ENCODE measurements at places on chromosomes 6 and 20. TPM values are rescaled to one million over a fixed set of nuclear protein-coding genes. Genes with fewer than 3 reads are reported as not detected.

TTK gene
- polyA plus RNA-seq = 1.6 TPM

CBLN4 gene
- polyA plus RNA-seq = not detected

MAP3K4 gene
- polyA plus RNA-seq = 5.3 TPM

SAMD10 gene
- 2.0 TPM for polyA plus RNA-seq

SLCO4A1 gene
- 1.0 TPM for polyA plus RNA-seq

LY6G5C gene
- 3.3 TPM for polyA plus RNA-seq

PCSK2 gene
- polyA plus RNA-seq = 0.13 TPM

ADTRP gene
- polyA plus RNA-seq = 0.82 TPM

VSX1 gene
- not detected for polyA plus RNA-seq

LAMP5 gene
- 0.26 TPM for polyA plus RNA-seq

HLA-DRB5 gene
- polyA plus RNA-seq = 0.88 TPM

COL9A3 gene
- polyA plus RNA-seq = 0.13 TPM

HCRTR2 gene
- polyA plus RNA-seq = not detected

CNR1 gene
- polyA plus RNA-seq = 1.9 TPM

OR2H2 gene
- not detected for polyA plus RNA-seq

PRR18 gene
- not detected for polyA plus RNA-seq

PDE10A gene
- 3.8 TPM for polyA plus RNA-seq

HDAC2 gene
- 42.3 TPM for polyA plus RNA-seq

HDGFL1 gene
- polyA plus RNA-seq = not detected

IL17A gene
- not detected for polyA plus RNA-seq

PAX1 gene
- polyA plus RNA-seq = not detected

NKX2-4 gene
- polyA plus RNA-seq = not detected

FAM162B gene
- polyA plus RNA-seq = 0.88 TPM

GOPC gene
- 18.2 TPM for polyA plus RNA-seq

OR12D3 gene
- not detected for polyA plus RNA-seq

POFUT1 gene
- polyA plus RNA-seq = 10.6 TPM

LST1 gene
- polyA plus RNA-seq = 23.4 TPM

PHF1 gene
- polyA plus RNA-seq = 218 TPM

SRMS gene
- not detected for polyA plus RNA-seq

NEURL2 gene
- 2.0 TPM for polyA plus RNA-seq

HLA-DPB1 gene
- polyA plus RNA-seq = 45.4 TPM

SSTR4 gene
- polyA plus RNA-seq = not detected

COL11A2 gene
- polyA plus RNA-seq = 0.13 TPM

SYNDIG1 gene
- polyA plus RNA-seq = 1.4 TPM

RIMS4 gene
- 2.3 TPM for polyA plus RNA-seq

BCAS1 gene
- polyA plus RNA-seq = 0.51 TPM

TMEM170B gene
- 1.5 TPM for polyA plus RNA-seq

VGLL2 gene
- not detected for polyA plus RNA-seq

CCDC167 gene
- 34.1 TPM for polyA plus RNA-seq

SIRPB1 gene
- polyA plus RNA-seq = 0.36 TPM

PARD6B gene
- polyA plus RNA-seq = 2.1 TPM

FABP7 gene
- polyA plus RNA-seq = not detected

OOEP gene
- polyA plus RNA-seq = 1.1 TPM

CCDC170 gene
- 0.05 TPM for polyA plus RNA-seq

HLA-DQA1 gene
- 38.4 TPM for polyA plus RNA-seq

Measured in aorta (tissue), 5 donors.